ENCODE measurements at places on chromosomes 13 and 19.
A peak's percentile ranks its signal among the peaks of the same experiment; 100 is the strongest.

DNA sequence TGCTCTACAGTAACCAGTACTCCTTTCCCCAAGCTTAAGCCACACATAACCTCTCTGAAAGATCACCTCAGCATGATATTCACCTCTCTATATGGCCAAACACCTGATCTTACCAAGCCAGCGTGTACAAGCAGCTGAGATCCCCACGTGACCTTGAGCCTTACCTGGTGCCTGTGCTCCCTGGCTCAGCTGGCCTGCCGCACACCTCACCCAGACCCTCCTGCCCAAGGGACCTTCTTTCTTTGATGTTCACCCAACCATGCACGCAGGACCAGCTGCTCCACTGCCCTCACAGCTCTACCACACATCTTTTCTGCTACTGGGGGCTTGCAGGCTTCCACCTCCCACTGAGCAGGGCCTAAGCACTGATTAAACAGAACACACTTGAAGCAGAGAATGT is 9.0 kb downstream of the DHRS12 start:
- no peak for DNase-seq

GRCh38 chr13:38166116-38166515 is 183.5 kb upstream of the UFM1 start:
- no peak for DNase-seq

DNA sequence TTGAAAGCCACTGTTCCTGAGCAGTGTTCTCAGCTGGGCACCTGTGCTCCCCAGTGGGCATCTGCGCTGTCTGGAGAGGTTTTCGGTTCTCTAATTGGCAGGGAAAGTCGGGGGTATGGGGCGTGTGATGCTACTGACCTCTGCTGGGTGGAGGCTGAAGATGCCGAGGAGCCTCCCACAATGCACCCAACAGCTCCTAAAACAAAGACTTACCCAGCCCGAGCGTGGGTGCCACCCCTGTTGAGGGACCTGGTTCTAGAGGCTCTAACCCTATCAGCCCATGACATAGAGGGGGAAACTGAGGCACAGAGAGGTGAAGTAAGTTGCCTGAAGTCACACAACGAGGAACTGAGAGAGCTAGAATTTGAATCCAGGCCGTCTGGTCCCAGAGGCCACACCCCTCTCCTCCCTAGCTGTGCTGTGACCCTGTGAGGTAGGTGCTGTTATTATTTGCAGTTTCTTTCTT is 2.3 kb downstream of the SPACA4 start:
- DNase-seq: no peak

- DNase-seq: no peak
Measured at GRCh38 chr13:71811344-71811743, 55.7 kb downstream of the DACH1 start.

DNA sequence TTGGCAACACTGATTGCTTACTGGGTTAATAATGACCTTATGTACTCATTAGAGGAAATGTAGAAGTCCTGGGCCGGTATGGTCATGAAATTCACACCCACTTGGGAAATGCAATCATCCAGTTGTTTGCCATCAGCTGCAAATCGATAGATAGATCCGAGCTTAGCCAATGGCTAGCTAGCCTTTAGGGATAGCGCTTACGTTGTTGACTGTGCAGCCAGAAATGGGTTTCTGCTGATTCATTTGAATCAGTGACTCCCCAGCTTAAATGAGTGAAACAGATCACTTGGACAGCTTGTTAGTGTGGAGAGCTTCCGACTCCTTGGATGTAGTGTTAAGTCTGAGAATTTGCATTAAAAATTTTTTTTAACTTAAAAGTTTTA is 11.8 kb downstream of the IL17D start:
- no peak for DNase-seq

DNA sequence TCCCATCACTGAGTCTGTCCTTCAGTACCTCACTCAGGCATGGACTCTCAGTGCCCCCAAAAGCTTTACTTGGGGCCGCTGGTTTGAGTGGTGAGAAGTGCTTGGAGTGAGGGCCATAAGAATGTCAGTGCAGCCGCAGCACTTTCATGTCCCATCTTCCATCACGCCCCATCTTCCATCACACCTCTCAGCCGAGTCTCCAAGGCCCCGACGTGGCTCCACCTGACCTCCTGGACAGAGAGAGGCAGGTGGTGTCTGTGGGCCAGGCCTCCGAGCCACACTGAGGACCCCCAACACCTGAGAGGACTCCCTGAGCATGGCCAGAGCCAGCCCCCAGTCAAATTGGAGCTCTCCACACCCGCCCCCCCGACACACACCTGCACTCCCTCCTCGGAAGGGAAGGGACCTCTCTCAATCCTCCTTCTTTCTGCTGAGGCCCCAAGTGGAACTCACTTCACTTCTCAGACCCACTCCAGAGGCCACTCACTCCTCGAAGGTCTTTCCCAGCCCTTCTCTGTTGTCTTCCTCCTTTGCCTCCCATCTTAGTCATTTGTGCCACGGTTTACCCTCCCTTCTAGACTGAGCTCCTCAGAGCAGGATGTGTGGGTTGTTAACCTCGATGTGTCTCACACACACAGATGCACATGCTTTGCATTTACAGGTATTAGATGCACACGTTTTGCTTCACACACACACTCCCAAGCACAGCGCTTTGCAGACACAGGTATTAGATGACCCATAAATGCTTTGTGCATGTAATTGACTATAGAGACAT is 65.7 kb upstream of the ATP12A start:
- no peak for DNase-seq

DNA sequence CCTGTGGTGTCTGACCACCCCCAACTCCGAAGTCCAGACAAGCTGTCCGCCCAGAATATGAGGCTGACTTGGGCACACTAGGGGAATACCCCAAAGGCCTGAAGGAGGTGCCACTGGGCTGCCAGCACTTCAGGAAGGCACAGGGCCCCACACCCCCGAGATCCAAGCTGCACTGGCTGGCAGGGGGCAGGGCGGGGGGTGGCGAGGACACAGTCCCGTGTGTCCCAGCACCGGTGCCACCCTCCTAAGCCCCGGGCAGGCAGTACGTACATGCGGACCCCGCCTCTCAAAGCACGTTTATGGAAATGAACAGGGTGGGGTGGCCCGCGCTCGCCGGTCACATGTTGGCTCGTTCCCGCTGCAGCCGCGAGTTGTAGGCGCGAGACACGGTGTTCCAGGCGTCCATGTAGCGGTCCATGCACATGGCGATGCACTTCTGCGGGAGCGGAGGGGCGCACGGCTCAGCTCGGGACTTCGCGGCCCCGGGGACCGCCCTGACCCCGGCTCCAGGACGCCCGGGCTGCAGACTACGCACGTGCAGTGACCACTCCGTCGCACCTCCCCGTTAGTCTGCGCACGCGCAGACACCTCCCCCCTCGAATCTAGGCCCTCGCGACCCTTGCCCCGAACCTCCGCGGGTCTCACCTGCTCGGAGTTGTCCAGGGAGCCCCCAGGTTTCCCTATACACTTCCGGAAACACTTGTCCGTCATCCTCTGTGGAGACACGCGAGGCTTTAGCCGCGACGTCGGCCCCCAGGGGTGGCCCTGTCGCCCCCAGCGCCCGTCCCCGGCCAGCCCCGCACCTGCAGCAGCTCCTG is 566 bp downstream of the TIMM13 start:
- no peak for DNase-seq

- peak; percentile 65 for DNase-seq
Measured at GRCh38 chr19:34733266-34733745, 737 bp upstream of the ZNF181 start.

DNA sequence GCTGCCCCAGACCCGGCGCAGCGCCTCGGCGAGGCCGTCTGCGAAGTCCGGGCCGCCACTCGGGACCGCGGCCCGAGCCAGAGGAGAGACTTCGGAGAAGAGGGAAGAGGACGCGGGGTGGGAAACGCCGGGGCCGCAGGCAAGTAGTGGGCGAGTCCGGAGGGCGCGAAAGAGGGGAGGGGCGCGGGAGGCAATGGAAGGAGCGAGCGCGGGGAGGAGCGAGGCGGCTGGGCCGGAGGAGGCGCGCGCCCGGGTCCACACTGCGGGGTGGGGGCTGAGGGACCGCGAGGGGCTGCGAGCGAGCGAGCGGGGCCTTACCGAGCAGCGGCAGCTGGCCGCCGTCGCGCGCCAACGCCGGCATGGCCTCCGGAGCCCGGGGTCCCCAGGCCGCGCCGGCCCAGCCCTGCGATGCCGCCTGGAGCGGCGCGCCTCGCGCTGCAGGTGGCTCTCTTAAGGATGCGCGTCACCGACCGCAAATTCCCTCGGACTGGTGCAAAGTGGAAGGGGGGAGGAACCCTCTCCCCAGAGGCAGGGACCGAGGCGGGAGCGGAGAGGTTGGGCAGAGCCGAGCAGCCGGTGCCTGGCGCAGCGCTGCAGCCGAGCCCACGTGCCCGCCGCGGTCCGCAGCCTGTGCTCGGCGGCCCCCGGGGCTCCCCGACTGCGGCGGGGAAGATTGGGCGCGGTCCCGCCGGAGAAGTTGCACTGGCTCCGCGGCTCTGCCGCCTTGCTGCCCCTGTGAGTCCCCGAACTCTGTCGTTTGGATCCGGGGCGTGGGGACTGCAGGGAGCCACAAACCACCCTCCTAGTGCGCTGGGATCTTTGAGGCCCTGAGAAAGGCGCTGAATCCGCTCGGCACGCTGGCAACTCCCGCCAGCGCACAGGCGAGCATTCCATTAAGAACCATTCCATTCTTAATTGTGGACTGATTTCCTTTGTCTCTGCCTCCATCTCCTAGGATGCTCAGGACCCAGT is at the start of gene FLT3:
Gene FLT3, minus strand, starts transcription at position 427 of the 972 bp plus-strand sequence. Its CDS starts 66 bp downstream, at position 361.
- peak; percentile 34 for DNase-seq

DNA sequence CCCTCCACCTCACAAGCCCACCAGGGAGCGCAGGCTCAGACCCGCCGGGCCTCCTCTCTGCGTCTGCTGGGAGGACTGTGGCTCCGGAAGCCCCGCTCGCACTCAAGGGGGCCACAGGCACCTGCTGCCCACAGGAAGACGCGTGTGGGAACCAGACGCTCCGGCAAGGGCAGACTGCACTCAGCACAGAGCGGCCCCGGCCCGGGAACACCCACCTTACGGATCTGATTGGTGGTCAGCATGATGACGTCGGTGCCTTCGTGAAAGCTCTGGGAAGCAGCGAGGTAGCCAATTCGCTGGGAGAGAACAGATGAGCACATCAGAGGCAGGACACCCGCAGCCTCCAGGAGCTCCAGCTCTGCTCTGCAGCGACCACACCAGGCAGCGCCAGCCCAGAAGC is 14.6 kb downstream of the AP3D1 start:
- no peak for DNase-seq

GRCh38 chr13:40164133-40164532 is 502.3 kb downstream of the FOXO1 start:
- DNase-seq: no peak

- no peak for DNase-seq
Measured at GRCh38 chr13:107554460-107554859, 660.9 kb downstream of the LIG4 start.

GRCh38 chr19:4454747-4455718 is 2.6 kb downstream of the UBXN6 start:
- DNase-seq: no peak

DNA sequence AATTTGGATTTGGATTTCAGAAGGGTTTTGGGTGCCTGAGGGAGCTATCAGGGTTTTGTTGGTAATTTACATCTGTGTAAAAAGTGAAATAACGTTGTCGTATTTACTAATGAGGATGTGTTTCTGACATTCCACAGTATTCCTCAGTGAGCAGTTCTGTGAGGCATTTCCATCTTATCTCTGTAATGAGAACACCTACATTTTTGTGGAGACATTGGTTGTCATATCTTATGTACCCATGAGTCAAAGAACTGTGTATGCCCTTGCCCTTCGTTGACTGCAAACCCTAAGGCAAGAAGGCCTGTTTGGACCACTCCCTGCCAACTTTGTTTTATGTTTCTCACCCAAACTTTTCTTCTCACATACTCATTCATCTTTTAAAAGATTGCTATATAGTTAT is 14.2 kb upstream of the IL17D start:
- DNase-seq: no peak
